ENCODE measurements at places on chromosomes 16 and 17.

DNA sequence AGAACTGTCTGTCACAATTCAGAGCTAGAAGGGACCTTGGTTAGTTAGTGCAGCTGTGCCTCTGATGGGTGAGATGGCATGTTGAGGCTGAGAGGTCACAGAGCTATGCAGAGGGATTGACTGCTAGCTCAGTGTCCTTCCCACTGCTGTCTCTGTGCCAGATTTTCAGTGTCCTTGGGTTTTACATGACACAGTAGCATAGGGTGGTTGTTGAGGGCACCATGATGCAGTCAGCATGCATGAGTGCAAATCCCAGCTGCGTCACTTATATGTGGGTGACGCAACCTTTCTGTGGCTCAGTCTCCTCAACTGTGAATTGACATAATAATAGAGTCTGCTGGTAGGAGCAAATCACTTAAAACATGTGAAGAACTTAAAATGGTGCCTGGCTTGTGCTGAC, 2.7 kb downstream of the MT1A start:
- DNase-seq = no peak

DNA sequence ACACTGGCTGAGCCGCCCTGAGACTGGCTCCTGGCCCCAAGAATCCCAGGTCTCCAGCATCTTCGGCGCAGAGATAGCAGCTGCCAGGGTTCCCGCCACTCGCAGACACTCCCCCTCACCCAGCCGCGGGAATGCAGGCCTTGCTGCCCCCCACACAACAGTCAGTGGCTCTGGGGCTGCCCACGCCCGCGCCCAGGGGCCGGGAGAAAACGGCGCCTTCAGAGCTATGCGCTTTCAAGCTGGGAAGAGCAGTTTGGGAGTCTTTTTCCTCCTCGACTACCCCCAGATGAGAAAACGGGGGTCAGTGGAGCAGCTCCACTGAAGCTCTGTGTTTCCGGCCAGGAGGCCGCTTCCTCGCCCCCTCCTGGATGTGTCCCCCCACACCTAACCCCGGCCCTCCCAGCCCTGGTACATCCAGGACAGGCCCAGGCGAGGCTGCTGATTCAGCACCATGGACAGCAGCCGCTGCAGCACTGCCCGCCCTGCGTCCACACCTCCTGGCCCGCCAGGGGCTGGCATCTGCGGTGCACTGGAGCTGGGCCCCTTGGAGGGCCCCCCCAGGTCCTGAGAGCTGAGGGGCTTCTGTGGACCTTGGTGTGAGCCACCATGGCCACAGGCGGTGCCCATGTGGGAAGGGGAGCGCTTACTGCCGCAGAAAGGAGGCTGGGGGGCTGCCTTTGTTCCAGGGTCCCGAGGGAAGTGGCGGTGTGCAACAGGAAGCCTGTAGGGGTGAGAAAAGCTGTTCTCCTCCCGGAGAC, 35.7 kb downstream of the CACNA1H start:
- DNase-seq = peak; percentile 28

DNA sequence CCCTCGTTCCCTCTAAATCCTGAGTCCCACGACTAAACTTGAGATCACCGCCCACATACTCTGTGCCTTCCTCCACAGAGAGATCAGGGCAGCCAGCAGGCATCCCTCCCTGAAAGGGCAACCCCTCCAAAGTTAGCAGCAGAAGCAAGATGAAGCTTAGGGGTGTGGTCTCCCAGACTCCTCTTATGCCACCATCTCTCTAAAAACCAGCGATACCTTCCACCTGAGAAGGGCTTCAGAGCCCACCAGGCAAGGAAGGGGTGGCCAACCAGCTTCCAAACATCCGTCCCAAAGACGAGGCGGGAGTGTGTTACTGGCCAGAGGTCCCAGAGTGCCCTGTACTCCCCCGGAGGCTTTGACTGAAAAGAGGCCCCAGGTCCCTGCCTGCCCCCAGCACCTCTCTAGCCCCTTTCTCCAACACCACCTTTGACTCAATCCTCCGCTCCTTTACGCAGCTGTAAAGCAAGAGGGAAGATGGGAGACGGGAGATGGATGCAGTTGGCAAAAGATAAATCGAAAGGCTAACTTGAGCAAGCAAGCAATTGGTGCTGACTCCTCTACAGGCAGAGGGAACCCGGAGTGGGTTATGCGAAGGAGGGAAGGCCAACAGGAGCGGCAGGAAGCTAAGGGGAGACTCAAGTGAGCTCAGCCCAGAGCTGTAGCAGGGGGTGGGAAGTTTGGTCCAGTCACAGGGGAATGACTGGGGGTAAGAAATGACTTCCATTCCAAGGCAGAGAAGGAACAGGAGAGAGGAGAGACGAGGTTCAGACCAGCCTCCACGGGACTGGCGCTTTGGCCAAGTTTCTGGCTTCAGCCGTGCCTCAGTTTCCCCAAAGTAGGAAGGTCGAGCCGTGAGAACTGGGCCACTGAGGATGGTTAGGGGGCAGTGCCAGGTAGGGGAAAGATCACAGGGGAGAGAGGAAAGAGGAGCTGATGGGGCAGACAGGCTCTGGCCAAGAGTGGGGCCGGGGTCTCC, 1.0 kb downstream of the ST3GAL2 start:
- no peak for DNase-seq

DNA sequence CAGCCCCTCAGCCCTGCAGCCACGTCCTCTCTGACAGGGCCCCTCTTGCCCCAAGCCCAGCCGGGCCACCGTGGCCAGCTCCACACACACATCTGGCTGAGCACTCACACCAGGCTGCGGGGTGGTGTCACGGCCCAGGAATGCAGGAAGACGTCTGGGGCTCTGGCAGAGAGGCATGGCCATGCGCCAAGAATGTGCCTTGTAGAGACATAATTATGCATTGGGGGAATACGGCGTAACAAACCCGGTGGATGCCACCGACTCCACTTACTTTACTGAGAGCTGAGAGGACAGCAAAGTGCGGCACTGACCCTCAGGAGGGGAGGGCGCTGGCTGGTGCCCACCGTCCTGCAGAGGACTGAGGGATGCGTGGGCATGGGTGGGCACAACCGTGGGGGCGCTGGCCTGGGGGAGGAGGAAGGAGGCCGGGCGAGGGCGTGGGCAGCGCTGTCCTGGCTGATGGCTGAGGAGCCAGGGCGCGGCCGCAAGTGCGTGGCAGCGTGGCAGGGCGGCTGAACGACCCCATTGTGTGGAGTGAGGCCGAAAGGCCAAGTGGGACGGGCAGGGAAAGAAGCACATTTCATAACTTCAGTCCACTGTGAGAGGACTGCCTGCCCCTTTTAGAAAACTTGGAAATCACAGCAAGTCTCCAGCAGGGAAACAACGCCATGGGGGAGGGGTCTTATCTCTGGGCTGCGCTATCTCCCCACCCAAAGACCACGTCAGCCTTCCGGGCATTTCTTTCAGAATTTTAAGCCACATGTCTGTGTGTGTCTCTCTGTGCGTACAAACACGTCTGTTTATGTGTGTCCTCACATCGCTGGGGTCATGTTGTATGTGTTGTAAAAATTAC, 30.6 kb downstream of the METRNL start:
- no peak for DNase-seq

DNA sequence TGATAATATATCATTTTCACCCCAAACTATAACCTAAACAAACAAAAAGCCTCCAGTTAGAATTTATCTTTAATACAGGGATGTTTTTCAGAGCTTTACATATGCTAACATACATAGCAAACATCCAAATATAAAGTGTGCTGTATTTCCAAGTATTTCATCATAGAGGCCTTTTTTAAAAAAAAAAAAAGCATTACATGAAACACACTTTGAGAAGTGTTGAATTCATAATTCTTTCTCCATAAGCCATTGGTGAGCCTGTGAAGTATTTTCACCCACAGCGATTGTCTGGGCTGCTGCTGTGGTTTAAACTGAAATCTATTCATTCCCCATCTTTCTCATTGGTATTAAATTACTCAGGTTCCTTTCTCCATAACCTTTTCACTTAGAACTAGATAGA, 503.4 kb upstream of the CDH8 start:
- no peak for DNase-seq

DNA sequence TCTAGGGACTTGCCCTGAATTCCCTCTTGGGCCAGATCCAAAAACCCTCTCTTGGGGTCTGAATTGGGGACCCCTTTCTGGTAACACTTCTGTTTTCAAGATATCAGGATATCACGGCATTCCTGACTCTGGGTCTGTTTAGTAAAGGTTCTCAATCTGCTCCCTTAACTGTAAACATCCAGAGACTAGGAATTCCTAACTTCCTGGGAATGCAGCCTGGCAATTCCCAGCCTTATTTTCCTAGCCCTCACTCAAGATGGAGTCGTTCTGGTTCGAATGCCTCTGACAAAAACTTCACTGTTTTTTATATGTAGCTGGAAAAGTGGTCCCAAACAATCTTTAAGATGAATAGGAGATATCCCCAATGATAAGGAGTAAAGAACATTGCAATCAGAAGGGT, 141.6 kb upstream of the XYLT1 start:
- no peak for DNase-seq

DNA sequence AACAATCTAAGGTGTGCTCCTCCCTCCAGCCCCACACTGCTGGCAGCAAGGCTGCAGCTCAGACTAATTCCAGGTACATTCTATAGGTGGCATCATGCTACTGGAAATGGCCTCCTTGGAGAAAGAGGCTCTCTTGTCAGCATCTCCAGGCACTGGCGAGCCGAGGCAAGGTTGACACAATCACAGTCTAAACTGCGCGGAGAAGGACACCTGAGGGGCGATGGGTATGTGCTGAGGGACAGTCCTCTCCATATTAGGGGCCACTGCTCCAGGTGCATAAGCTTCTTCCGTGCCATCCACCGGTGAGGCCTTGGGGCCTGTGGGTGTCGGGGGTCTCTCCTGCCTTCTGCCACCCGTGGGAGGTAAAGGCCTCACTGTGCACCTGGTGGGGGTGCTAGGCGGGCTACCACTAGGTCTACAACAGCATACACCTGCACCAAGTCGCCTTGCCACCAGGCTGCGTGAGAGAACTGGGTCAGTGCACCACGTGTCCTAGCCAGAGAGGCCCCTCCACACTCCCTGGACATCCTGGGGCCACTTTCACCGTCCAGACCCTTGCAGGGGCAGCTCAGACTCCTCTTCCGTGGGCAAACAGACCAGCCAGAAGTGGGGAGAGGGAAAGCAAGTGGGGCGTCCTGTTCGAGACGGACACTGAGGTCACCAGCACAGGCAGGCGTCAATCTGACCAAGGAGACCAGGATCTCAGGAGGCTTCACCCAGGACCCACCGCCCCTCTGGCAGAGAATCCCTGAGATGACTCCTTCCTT, 12.1 kb upstream of the CBX8 start:
- no peak for DNase-seq

- DNase-seq = no peak
These were observed 3.9 kb downstream of the SPATA20 start for GRCh38 chr17:50550661-50551432.

- DNase-seq = peak; percentile 58
These were observed 9.0 kb upstream of the SPATA32 start for GRCh38 chr17:45270828-45271418.

Data from CD4-positive, alpha-beta T cell treated with Interleukin-12 subunit alpha and Interleukin-12 subunit beta, for 1 hour (primary cell).